ENCODE measurements at places on chromosomes 7 and 10.

- DNase-seq = no peak
Observed at GRCh38 chr7:95421847-95422444, 12.9 kb downstream of the PON2 start.

GRCh38 chr10:79112881-79113431, 44.2 kb downstream of the ZMIZ1 start:
- DNase-seq = no peak

DNA sequence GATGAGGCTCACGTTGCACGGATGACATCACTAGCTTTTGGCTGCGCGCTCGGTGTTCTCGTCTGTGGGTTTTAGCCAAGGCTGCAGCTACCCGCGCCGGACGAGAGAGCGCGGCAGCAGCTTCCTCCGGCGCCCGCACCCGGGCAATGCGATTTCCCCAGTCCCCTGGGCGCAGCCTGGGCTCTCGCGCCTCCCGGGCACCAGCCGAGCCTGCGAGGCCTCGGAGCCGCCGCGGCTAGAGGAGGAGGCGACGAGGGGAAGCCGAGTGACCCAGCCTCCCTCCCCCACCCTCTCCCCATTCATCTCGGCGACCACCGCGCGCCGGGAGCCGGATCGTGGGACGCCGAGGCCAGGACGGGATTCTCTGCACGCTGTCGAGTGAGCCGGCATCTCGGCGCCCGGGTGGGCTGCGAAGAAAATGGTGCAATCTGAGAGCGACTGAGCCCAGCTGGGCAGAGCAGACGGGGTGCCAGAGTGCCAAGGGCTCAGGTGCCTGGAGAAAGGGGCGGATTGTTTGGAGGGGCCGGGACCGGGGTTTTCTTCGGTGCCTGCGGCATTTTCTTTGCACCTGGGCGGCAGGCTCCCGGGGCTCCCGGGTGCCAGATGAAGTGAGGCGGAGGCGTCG, 1.2 kb upstream of the TMEM178B start:
- DNase-seq = no peak

DNA sequence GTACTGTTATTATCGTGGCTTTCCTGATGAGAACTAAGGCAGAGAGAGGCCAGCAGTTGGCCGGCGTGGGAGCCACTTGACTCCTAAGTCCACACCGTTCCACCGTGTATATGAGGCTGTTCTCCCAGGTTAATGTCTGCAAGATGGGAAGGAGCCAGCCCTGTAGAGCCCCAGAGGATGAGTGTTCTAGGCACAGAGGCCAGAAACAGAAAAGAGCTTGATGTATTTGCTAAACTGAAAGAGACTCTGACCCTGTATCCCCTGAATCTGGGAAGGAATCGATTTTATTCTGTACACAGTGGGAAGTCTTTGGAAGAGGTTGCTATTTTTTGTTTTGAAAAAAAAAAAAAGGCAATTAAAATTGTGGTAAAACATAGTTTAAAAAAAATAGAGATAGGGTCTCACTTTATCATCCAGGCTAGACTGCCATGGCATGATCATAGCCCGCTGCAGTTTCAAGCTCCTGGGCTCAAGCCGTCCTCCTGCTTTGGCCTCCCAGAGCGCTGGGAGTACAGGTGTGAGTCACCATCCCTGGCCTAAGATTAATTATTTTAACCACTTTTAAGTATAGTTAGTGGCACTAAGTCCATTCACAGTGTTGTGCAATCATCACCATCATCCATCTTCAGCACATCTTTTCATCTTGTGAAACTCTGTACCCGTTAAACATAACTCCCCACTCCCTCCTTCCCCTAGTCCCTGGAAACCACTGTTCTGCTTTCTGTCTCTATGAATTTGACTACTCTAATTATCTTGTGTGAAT, 348.8 kb downstream of the SDK1 start:
- DNase-seq = no peak

DNA sequence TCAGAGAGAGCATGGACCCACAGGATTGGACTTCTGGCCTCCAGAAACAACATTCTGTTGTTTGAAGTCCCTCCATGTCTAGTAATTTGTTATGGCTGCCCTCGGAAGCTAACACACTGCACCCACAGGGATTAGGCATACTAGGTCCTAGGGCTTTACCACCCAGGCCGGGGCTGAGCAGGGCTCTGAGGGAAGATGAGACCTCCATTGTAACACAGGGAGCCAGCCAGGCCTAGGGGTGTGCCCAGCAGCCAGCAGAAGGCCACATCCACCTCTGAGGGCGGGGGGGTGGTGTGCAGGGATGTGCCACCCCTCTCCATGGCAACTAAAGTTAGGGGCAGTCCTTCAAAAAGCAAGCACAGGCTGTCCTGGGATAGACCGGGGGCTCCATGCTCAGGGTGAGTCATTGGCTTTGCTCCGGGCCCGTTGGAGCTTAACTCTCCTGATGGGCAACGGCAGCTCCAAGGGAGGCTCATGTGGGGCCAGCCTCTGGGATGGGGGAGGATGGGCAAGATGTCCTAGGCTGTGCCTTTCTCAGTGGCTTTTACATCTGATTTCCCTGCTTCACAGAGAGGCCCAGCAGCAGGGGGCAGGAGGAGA, 96.6 kb upstream of the GPR26 start:
- no peak for DNase-seq

GRCh38 chr7:33418251-33418701, 288.9 kb downstream of the BBS9 start:
- DNase-seq = no peak

GRCh38 chr7:87506246-87507180, 31.0 kb upstream of the ABCB4 start:
- no peak for DNase-seq

- no peak for DNase-seq
Observed at GRCh38 chr10:6141296-6142151, 52.7 kb downstream of the RBM17 start.

DNA sequence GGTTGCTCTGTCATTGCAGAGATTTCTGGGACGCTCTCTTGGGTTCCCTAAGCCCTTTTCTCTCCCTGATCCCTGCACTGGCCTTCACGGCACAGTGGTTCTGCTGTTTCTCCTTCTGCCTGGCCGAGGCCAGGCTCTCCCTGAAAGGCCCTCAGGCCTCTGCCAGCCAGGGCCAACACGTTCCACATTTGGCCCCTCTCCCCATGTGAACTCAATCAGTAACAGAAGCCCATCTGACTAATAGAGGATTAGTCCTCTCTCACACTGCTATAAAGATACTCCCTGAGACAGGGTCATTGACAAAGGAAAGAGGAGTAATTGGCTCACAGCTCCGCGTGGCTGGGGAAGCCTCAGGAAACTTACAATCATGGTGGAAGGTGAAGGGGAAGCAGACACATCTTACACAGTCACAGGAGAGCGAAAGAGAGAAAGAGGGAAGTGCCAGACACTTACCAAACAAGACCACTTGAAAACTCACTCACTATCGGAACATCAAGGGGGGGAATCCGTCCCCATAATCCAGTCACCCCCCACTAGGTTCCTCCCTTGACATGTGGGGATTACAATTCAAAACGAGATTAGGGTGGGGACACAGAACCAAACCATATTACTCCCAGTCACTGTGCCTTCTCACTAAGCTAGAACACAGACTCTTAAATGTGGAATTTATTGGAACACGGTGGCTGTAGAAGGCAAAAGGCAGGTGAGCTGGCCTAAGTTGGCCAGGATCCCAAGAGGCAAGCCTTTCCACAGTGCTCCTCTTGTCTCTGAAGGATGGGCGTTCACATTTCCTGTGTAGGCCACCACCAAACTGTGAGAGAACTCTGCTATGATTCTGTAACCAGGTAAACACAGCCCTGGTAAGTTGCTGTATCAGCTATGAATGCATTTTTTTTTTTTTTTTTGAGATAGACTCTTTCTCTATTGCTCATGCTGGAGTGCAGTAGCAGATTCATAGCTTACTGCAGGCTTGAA, 8.8 kb downstream of the FZD8 start:
- DNase-seq = peak; percentile 23

- DNase-seq = no peak
Observed at GRCh38 chr7:25944777-25945515, 207.1 kb upstream of the NFE2L3 start.

- DNase-seq = no peak
Observed at GRCh38 chr10:61683319-61683718, 20.6 kb downstream of the CABCOCO1 start.
